Caudate nucleus (tissue), 63 donors: ENCODE measurements at places on chromosomes 7 and 10.

DNA sequence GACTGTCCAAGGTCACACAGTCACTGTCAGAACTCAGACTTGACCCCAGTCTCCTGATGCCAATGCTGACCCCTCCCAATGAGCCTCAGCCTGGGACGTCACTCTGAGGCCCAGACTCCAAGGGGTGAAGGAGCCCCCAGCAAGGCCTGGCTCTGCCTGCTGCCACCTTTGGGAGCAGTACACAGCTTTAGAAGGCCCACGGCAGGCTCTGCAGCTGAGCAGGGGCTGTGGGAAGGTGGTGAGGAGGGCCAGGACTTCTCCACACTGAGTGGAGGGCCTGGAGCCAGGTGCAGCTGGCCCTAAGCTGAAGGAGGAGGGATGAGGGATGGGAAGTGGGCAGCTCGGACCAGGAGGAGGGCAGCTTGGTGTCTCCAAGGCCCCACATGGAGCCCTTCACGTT lies 23.9 kb upstream of the ZMIZ1 start:
- no peak for DNase-seq

- no peak for DNase-seq
Measured at GRCh38 chr10:52570490-52570889, 202.1 kb downstream of the MBL2 start.

DNA sequence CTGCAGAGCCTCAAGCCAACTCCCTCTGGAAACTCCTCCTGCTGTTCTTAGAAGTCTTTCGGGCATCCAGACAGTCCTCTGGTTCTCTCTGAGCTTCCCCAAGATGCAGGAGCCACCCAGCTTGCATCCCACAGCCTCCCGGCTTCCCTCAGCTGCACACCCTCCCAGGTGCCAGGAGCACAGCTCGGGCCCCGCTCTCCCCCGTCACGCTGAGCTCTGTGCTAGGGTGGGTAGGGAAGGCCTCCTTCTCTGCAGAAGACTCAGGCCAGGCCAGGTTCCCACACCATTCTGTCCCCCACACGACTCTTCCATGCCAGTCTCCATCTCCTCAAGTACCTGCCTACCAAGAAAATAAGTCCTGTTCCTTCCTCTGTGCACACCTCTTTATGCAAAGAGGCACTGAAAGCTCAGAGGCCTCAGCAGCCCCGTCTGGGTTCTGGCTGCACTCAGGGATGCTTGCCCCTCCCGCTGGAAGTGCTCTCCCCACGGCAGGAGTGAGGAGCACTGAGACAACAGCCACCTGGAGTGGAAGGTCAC lies 537.1 kb downstream of the PTPRN2 start:
- DNase-seq, result no peak

DNA sequence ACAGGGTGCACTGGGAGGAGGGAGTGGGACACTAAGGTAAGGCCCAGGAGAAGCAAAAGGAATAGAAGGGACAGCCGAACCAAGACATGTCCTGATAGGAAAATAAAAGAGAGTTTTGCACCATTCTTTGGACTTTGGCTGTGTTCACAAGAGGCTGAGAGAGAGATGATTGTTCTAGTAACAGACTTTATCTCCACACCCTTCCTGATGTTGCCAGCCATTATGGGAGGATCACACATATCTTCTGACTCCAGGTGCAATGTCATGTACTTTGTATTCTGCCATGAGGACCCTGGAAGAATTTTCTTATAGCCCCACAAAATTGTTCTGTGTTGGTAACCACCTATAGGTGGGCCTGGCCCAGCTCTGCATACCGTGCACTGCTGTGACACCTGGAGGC lies 11.4 kb downstream of the LSMEM1 start:
- no peak for DNase-seq

DNA sequence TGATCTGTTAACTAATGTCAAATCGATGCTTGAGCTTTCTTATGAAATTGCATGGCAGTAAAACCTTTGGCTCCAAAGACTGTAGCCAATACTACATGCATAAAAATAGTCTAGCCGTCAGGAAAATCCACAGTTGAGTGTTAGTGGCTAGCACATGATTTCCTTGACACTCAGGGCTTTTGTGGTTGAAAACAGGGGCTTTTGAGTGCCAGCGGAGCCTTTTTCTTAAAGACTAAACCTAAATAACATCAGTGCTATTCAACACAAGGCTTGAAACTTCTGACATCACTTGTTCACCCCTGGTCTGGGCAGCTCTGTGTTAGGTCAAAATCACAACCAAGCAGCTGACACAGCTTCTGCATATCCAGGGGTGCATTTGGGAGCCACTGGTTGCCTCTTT lies 124.2 kb upstream of the BMPER start:
- no peak for DNase-seq

- no peak for DNase-seq
Measured at GRCh38 chr7:136845899-136846465, 22.5 kb upstream of the CHRM2 start.

DNA sequence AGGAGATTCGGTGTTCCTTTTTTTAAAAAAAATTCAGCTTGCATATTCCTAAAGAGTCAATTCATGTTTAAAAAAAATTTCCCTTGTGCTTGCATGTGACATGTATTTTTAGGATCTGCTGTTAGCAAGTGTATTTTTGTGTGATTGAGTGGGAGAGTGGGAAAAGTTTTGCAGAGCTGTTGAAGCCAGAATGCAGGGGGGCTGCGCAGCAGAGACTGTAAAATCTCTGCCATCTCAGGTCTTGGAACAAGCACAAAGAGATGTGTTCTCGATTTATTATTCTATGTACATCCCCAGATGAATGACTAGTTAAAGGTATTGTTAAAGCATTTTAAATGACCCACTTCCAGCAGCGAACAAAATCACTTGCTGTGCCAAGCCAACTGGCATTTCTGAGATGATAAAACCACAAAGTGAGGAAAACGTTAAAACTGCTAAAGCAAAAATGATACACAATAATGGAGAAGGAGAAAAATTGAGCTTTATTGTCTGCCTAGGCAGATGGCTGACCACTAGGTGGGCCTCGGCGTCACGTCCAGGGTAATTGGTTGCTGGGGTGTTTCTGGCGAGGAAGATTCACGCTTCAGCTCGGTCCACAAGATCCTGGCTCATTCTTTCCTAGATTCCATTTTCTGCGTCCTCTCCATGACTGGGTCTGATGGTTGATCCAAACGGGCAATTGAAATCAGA lies 67.0 kb upstream of the ATRNL1 start:
- no peak for DNase-seq

GRCh38 chr10:35378541-35379210 lies 42.4 kb downstream of the CCNY start:
- no peak for DNase-seq

GRCh38 chr10:94205396-94205831 lies 157.3 kb downstream of the NOC3L start:
- no peak for DNase-seq

GRCh38 chr10:35353395-35353794 lies 17.1 kb downstream of the CCNY start:
- no peak for DNase-seq

GRCh38 chr10:60234551-60234950 lies 155.1 kb downstream of the ANK3 start:
- DNase-seq, result no peak

GRCh38 chr10:102627736-102628293 lies 16.5 kb upstream of the TRIM8 start:
- no peak for DNase-seq

- DNase-seq, result no peak
Measured at GRCh38 chr10:75331081-75331480, 70.5 kb downstream of the ZNF503 start.

GRCh38 chr7:43727003-43727402 lies 2.3 kb downstream of the COA1 start:
- no peak for DNase-seq

GRCh38 chr10:120145107-120145506 lies 252.6 kb downstream of the SEC23IP start:
- no peak for DNase-seq

DNA sequence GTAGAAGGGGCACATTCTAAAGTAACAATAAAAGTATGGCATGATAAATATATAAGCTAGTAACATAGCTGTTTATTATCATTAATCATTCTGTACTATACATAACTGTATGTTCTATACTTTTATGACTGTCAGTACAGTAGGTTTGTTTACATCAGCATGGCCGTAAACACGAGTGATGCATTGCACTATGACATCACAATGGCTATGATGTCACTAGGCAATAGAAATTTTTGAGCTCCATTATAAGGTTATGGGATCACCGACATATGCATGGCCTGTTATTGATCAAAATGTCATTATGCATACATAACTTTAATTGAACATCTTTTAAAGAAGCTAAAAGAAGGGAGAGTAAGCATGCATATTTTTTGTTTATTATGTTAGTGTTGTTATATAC lies 200.1 kb upstream of the SHH start:
- DNase-seq, result no peak

GRCh38 chr10:103983367-103983911 lies 16.5 kb downstream of the SLK start:
- DNase-seq, result no peak

DNA sequence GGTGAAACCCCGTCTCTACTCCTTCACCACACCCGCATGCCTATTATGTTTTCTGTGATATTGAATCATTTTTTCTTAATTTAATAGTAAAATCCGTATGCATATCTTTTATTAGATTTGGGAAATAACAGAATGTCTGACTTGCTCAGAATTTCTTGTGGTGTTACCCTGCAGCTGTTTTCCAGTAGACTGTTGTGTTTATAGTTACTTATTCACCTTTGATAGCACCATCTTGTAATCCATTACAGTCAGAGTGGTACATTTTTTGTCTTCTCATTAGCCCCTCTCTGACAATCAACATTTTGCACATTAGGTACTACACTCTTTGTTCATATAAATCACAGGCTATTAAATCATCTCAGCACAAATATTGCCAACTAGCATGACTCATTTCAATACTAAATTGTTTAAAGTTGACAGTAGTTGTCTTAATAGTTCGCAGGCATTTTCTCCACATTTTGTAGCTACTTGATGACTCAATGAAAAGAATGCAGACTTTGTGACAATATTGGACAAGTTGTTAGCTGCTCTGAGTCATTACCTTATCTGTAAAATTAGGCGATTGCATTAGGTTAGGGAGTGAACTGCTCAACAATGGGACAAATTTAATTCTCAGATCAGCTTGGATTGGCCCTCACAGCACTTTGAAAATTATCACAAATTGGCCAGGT lies 17.8 kb upstream of the SLC16A12 start:
- no peak for DNase-seq

DNA sequence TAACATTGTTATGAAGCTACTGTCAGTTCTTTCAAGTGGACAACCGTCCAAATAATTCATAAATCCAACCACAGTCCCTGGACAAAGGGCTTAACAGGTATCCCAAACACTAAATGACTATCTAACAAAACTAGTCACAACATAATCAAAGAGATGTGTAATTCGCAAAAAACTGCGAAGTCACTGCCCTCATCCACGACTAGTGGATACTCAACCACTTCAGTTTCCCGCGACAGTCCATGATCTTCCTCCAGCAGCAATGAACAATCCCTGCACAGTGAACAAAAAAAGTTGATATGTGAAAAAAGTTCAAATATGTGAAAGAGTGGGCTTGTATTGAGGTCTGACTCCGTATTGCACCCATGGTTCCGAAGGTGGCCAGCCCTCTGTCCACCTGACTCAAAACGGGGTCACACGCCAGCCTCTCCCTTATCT lies 287 bp downstream of the DCLRE1A start:
- no peak for DNase-seq

GRCh38 chr7:32034052-32034451 lies 36.2 kb downstream of the PDE1C start:
- DNase-seq, result no peak

- no peak for DNase-seq
Measured at GRCh38 chr7:51029701-51030191, 247.1 kb upstream of the GRB10 start.

DNA sequence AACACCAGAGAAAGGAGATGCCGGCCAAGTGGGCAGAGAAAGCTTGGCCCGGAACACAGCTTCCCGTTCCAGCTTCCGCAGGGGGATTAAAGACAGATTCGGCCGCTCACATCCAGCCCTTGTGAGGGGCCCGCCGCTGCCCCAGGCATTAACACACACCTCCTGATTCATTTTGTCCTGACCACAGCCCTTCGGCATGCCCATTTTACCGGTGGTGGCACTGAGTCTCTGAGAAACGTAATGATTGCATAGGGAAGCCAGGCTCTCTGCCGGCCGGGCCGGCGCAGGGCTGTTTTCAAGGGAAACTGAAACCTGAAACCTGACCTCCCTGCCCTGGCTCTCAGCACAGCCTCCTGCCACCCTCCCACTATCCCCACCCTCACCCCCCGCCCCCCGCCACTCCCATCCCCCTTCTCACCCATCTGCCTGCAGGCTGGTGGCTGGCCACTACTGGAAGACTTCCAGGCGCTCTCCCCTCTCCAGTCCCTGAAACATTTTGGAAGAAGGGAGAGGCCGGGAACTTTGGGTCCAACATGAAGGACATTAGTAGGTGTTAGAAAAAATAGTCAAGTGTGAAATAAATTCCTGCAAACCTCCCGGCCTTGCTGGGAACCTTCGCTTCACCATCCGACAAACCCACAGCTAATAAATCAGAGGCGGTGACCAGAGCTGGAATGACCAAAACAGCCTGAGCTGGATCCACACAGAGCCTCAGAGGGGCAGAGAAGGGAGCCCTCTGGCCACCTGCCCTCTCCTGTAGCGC lies 83.5 kb upstream of the CUX1 start:
- DNase-seq, result no peak

- DNase-seq, result no peak
Measured at GRCh38 chr10:2979306-2979705, 88.0 kb upstream of the PFKP start.

DNA sequence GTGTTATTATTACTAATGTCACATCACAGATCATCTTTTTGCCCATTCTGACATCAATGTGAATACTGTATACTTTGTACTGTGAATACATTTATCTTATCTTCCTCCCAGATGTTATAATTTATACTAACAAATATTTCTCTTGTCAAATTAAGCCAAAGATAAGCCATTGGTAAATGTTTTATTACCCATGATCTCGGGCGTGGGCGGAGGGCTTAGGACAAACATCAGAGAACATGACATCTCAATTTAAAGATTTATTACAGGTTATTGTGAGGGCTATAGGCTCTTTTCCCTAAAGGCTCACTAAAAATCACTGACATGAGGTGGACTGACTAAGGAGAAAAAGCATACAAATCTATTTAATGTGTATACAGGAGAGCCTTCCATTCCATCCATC lies 58.2 kb upstream of the DGKB start:
- no peak for DNase-seq

- no peak for DNase-seq
Measured at GRCh38 chr7:131027287-131027773, 293.3 kb upstream of the KLF14 start.

DNA sequence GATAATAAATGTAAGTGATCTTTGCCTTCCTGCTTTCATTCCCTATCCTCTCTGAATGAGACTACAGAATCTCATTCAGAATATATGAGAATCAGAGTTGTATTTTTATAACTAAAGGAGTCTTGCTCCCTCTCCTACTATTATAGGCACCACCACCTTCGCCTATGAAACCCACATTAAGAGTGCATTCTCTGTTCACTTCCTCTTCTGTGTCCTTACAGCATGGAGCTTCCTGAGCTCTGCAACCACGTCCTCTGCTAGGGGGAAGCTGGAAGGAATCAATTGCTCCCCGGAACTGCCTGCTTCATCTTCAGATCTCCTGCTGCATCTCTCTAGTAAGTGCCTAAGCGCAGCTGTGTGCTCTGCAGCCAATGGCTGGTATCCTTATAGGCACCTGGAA lies 820.7 kb downstream of the GRID1 start:
- DNase-seq, result no peak

GRCh38 chr7:3254718-3255117 lies 46.3 kb upstream of the SDK1 start:
- no peak for DNase-seq
